ENCODE measurements at places on chromosomes 11 and 22.

GRCh38 chr11:123392844-123393243 lies 37.2 kb upstream of the GRAMD1B start:
- no peak for DNase-seq

DNA sequence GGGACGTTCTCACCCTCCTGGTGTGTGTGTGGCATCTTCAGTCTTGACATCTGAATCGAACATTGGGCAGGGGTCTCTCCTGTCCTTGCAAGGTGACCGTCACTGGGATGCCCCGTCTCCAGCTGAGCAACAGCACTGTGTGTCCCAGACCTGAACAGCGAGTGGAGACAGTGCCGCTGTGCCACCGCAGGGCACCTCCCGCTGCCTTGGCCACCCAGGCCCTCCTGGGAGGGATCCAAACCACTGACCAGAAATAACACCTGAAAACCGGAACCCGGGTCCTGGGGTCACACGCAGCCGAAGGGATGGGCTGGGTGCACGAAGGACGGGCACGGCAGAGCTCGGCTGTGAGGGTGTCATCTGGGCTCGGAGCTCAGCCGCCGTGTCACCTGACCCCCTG lies 102.2 kb downstream of the BRD1 start:
- DNase-seq = no peak

GRCh38 chr11:127994736-127995135 lies 592.6 kb downstream of the ETS1 start:
- DNase-seq = no peak

DNA sequence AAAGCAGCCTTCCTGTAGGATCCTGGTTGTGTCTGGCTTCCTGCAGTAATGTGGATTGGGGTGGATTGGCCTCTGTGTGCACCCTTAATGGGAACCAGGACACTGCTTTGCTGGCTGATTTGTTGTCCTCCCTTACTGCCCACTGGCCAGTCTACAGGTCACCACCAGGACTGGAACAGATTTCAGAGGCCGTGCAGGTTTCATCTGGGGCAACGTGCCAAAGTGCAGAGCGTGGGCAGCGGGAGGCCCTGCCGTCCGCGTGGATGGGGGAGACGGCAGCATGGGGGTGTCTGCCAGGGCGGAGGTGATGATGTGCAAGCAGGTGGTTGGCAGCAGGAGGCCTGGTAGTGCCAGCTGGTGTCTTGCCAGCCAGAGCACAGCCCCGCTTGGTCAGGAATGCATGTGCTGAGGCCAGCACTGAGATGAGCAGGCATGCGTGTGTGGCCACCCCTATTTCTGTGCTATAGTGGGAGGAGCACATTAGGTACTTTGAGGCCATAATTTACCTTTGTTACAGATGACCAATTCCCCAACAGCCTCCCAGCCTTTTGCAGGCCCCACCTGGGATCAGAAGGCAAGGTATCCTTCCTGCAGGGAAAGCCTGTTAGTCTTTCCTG lies 24.3 kb downstream of the BCR start:
- no peak for DNase-seq

DNA sequence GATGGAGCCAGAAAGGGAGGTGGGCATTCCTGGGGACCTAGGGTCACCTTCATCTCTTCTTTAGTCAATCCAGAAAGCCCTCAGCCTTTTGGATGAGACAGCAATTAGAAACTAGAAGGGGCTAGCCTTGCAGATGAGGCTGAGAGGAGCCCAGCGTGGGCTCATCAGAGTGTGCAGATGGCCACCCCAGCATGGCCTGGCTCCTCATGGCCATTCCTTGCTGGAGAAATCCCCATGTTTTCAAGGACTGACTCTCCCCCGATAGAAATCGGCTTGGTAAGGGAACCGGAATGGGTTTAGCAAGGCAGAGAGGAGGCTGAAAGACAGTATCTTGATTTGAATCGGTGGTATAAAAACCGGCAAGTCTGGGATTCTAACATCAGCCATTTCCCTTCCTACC lies 274.6 kb downstream of the BUD13 start:
- DNase-seq = no peak

DNA sequence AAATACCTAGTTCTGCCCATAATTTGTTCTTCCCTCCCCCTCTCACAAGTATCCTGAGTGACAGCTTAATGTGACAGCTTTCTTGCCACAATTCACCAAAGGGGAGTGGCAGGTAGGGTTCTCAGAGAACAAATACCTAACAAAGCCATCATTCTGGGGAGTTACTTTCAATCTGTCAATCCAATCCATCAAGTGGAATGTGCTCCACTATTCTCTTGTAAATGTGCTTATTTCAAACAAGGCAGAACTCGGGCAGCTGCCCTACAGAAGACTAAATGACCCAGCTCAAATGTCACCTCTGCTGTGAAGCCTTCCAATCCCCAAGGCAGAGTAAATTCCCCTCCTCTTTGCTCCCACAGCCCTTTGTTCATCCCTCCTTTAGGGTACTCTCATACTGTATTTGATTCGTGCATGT lies 27.8 kb downstream of the LGR4 start:
- DNase-seq = no peak

DNA sequence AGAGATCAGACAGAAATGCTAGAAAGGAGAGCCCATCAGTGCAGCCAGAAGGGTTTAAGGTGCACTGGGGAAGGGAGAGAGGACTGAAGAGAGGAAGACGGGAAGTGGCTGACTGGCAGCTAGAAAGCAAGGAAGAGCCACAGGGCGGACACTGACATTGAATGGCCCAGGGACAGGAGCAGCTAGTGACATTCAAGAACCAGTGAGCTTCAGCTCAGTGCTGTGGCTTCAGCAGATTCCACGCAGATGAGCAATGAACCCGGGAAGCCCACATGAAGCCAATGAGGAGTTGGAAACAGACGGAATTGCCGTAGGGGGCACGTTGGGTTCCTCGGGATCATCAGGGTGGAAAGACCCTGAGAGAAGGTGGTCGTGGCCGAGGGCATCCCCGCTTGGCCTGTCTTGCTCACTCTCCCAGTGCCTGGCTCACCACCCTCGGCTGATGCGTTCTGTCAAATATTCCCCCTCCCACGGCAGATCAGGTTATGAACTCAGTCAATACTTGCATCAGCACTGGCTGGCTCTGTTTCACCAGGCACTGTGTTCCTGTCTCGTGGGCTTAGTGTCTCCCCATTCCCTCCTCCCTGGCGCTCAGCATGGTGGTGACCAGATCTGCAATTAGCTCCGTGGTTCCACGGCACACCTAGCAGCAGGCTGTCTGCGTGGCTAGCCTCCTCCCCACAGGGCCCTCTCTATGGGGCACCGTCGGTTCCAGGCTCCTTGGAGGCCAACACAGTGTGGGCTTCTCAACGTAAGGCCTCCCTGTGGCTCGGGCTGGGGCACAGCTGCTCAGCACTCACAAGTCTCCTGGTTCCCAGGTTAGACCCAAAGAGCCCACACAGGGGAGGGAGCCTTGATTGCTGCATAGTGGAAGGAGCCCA lies 145.5 kb downstream of the TRIM29 start:
- no peak for DNase-seq

- no peak for DNase-seq
These were observed 21.7 kb downstream of the FAM168A start for GRCh38 chr11:73576185-73576614.

- DNase-seq = no peak
These were observed 6.5 kb downstream of the FAR1 start for GRCh38 chr11:13674799-13675509.

GRCh38 chr11:90373971-90374370 lies 151.1 kb upstream of the CHORDC1 start:
- no peak for DNase-seq

DNA sequence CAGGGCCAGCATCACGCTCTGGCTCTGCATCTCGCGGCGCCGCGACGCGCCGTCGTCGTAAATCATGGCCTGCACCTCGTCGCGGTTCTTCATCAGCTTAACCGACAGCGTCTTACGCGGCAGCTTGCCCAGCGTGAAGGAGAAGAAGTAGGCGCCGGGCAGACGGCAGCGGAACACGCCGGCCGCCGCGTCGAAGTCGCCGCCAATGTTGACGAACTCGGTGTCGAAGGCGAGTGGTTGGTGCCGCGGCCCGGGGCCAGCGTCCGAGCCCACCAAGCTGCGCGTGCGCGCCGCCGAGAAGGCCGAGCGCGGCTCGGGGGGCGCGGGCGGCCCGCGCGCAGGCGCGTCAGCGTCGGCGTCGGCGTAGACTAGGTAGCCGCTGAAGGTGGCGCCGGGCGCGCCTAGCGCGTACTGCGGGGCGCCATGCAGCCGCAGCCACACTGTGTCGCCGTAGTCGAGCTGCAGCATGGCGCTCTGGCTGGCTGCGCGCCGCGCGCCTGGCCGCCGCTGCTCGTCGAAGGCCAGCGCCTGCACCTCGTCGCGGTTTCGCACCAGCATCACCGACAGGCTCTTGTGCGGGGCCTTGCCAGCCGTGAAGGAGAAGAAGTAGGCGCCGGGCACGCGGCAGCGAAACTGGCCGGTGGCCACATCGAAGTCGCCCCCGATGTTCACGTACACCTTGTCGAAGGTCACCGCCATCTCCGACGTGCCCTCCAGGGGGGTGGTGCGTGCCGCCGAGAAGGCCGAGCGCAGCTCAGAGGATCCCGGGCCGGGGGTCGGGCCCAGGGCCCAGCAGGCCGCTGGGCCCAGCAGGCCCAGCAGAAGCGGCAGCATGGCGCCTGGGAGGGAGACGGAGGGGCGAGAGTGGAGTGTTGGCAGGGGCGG lies 3.7 kb downstream of the FAM180B start:
- no peak for DNase-seq

All from activated CD4-positive, alpha-beta T cell treated with anti-CD3 and anti-CD28 coated beads, Interleukin-2, Interleukin-6, amounts not matched to agents 100 ng/mL and 50 ng/mL, durations not matched to agents 16 hours and 8 hours (primary cell).